ENCODE measurements at places on chromosomes 7 and 10.

DNA sequence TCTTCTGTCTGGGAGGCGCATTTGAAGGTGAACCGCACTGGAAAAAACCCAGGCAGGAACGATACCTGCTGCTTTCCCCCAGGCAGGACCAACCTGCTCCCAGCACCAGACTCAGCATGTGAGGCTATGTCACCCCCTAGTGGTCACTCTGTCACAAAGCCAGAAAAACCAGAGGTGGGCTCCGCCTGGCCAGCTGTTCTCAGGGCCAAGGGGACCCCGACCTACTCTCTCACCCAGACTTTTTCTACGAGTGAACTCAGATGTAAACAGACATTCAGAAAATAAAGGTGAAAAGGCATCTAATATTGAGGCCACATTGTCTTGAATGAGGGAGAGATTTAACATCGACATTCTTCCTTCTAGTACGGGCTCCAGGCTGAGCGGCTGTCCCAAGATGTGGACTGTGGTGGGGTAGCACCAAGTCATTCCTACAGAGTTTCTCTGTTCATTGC, 117.3 kb downstream of the PRKAG2 start:
- DNase-seq: no peak

DNA sequence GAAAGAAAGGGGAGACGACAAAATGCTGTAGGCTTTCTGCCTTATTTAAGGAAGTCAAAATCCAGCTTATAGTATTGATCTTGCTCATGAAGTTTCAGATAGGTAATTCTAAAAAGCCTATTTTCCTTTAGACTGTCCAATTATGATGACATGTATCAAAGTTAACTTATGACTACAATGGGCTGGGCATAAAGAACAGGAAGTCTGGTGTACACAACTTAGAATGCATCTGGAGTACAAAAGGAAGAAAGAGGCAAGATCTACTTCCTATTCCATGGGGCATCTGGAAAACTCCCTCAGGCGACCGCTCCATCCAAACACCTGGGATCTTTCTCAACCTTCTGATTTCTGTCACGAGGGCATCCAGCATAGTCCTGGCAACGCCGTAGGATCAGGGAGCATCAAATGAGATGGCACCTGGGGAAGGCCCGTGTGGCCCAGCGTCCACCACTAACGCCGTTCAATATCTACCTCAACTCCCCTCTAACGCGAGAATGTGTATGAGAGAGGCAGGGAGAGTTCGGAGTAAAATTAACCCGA, 512 bp downstream of the FAM24B start:
- no peak for DNase-seq

- DNase-seq: no peak
Observed at GRCh38 chr10:98033515-98033914, 3.1 kb upstream of the CRTAC1 start.

DNA sequence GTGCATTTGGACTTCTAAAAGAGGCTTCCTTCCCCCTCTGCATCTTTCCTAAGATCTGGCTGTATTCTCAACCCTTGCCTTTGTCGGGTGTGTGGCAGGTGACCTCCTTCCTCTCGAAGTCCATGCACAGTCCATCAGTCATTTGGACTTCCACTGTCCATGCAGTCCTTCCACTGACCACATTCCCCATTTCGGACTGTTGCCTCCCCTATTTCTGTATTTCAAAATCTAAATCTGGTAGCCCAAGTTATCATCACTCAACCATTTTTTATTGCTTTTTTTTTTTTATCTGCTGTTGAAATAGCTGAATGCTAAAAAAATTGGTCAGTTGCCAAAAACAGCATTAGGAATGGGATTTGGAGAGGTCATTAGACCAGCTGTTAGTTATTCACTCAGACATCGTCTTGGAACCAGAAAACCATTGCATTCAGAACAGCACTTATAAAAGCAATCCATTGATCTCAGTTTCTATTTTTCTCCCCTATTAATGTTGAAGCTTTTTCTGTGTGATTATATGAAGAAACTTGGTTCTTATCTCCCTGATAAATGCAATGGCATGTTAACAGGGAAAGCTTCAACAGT, 575.6 kb downstream of the KIF20B start:
- peak; percentile 29 for DNase-seq

DNA sequence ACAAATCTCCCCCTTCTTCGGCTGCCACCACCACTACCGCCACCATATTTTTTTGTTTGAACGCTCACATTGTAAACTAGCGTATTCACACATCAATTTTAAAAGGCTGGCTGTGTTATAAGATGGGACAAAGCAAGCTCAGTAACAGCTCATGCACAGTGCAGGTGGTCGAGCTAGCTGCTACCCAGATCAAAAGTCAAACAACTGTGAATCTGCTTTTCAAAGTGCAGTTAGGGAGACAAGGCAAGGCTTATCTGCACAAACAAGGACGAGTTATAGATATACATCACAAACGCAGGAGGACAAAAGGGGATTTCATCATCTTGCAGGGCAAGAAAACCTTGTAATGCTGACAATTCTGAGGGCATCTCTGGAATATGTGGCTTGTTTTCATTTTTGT, 231.6 kb downstream of the VTI1A start:
- no peak for DNase-seq

GRCh38 chr7:49638166-49638565, 135.3 kb upstream of the VWC2 start:
- no peak for DNase-seq

DNA sequence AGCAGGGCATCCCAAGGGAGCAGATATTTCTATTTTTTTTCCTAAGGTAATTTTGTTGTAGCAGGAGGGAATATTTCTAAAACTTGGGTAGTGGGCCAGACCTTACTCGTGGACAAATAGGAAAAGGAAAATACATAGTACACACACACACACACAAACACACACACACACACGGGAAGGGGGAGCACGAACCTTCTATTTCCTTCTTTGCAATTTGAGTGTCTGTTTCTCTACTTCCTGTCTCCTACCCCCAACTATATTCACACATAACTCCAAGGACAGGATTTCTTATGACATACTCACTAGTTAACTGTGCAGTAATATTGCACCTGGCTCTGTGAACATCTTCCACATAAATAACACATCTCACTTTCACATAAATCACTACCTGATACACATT, 4.4 kb downstream of the LDB1 start:
- no peak for DNase-seq

DNA sequence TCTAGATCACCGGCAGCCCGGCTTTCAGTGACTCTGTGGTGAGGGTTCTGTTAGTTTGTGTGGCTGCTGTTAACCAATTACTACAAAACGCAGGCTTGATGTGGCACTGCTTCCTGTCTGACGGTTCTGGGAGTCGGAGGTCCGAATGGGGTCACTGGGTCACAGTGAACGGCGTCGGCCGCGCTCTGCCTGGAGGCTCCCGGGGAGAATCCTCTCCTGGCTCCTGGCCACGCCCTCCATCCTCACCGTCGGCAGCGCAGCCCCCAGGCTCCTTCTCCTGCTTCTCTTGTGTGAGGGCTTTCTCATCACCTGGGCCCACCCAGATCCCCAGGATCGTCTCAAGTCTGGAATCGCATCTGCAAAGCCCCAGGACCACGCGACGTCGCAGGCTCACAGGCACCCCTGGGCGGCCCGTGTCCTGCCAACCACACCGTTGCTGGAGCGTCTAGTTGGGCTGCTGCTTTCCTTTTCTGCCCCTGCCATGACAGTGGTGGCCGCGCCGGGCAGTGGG, 31.8 kb upstream of the NKX6-2 start:
- DNase-seq: no peak

- no peak for DNase-seq
Observed at GRCh38 chr10:65753532-65753931, 1172.3 kb upstream of the LRRTM3 start.

DNA sequence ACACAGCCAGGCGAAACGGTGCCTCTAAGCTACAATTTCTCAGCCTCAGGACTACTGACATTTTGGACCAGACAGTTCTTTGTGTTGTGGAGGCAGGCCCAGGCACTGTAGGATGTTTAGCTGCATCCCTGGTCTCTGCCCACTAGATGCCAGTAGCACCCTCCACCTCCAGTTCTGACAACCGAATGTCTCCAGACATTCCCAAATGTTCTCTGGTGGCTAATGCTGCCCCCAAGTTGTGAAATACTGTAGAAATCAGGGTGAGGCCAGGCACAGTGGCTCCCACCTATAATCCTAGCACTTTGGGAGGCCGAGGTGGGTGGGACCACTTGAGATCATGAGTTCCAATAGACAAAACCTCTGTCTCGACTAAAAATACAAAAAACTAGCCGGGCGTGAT, 18.2 kb downstream of the HNRNPF start:
- no peak for DNase-seq

GRCh38 chr7:12322284-12322902, 81.3 kb downstream of the VWDE start:
- no peak for DNase-seq

- DNase-seq: no peak
Observed at GRCh38 chr7:137395420-137395819, 51.9 kb upstream of the PTN start.

DNA sequence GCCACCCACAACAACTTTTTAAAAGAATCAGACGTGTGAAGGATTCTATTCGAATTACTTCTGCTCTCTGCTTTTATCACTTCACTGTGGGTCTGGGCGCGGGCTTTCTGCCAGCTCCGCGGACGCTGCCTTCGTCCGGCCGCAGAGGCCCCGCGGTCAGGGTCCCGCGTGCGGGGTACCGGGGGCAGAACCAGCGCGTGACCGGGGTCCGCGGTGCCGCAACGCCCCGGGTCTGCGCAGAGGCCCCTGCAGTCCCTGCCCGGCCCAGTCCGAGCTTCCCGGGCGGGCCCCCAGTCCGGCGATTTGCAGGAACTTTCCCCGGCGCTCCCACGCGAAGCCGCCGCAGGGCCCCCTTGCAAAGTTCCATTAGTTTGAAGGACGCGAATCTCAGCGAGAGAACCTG, 461 bp upstream of the HTRA1 start:
- DNase-seq: no peak

- DNase-seq: peak; percentile 60
Observed at GRCh38 chr10:58023341-58024073, 244.2 kb downstream of the IPMK start.

DNA sequence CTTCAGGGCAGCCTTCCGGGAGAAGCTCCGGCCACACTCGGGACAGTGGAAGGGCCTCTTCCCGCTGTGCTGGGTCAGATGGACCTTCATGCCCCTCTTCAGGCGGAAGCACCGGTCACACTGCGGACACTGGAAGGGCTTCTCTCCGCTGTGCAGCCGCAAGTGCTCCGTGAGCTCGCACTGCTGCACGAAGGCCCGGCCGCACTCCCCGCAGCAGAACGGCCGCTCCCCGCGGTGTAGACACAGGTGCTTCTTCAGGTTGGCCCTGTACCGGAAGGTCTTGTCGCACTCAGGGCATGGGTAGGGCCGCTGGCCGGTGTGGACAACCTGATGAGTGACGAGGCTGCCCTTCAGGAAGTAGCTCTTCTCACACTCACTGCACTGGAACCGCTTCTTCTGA, 14.2 kb upstream of the ZNF786 start:
- DNase-seq: no peak

GRCh38 chr7:42765931-42766330, 145.9 kb downstream of the C7orf25 start:
- peak; percentile 56 for DNase-seq

DNA sequence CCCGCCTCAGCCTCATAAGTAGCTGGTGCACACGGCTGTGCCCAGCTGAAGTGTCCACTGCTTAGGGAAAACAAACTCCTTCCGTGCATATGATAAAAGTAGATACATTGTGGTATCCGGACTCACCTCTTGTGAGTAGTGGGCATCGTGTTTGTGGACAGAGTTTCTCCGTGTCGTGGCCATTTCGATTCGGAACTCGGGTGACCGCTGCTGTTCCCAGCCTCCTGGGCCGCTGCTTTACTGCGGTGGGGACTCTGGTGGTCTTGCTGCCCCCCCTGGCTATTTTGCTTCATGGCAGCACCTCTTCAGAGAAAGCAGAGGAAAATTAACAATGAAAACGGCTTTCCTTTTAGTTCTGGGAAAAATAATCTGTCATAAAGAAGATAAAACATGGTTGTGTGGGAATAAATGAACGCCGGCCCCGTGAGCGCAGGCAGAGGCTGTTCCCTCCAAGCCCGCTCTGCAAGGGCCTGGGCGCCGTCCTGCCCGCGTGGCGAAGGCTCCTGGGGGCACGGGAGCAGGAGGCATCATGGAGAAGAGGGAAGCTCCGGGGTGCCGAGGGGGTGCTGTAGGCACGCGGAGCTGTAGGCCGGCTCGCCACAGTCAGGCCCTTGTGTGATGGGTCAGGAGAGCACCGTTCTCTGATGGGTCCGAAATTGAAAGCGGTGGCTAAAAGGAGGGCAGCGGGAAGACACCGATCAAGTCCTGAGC, 107.4 kb downstream of the ACTR3B start:
- DNase-seq: no peak

- DNase-seq: no peak
Observed at GRCh38 chr7:90446137-90446899, 23.1 kb upstream of the PTTG1IP2 start.

- DNase-seq: no peak
Observed at GRCh38 chr7:101094791-101095375, 9.6 kb downstream of the TRIM56 start.

DNA sequence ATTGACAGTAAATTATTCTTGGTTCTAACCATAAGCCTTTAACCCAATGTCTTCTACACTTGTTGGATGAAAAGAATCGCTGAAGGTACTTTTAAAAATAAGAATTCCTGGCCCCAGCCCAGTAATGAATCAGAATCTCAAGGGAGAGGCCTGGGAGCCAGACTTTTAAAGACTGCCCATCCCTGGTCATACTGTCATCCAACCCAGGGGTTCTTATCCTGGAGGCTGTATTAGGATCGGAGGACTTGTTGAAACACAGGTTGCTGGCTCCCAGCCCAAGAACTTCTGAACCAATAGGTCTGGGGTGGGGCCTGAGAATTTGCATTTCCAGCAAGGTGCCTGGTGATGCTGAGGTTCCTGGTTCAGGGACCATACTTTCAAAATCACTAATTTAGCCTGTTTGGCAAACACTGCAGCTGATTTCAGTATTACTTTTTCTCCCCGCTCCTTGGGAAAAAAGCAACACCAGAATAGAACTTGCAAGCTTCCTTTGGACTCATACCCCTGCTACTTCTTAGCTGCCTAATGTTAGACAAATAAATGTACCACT, 79.5 kb upstream of the FAM133B start:
- no peak for DNase-seq

- DNase-seq: no peak
Observed at GRCh38 chr10:113386005-113386404, 166.8 kb upstream of the HABP2 start.

GRCh38 chr10:88941026-88941425, 11.5 kb downstream of the ACTA2 start:
- no peak for DNase-seq

DNA sequence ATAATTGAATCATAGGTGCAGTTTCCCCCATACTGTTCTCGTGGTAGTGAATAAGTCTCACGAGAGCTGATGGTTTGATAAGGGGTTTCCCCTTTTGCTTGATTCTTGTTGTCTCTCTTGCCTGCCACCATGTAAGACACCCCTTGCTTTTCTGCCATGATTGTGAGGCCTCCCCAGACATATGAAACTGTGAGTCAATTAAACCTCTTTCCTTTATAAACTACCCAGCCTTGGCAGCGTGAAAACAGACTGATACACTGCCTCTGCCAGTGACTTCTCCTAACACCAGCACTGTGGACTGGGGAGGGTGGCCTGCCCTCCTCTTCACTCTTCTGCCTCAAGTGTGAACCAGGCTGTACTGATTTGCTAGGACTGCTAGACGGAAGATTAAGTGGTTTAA, 108.6 kb downstream of the RAB11FIP2 start:
- no peak for DNase-seq

GRCh38 chr10:21463436-21463835, 62.0 kb downstream of the SKIDA1 start:
- DNase-seq: no peak

- peak; percentile 19 for DNase-seq
Observed at GRCh38 chr10:100103581-100103980, 21.9 kb upstream of the CPN1 start.

GRCh38 chr10:5461203-5461588, 38.2 kb downstream of the CALML5 start:
- no peak for DNase-seq

Data from fibroblast of skin of left biceps (primary cell).